ENCODE measurements at places on chromosomes 12 and 14. TPM values are rescaled to one million over a fixed set of nuclear protein-coding genes. Genes with fewer than 3 reads are reported as not detected.

TOMM20L gene
- 2.5 TPM for polyA plus RNA-seq

RPL6 gene
- polyA plus RNA-seq = 2,146 TPM

DNA sequence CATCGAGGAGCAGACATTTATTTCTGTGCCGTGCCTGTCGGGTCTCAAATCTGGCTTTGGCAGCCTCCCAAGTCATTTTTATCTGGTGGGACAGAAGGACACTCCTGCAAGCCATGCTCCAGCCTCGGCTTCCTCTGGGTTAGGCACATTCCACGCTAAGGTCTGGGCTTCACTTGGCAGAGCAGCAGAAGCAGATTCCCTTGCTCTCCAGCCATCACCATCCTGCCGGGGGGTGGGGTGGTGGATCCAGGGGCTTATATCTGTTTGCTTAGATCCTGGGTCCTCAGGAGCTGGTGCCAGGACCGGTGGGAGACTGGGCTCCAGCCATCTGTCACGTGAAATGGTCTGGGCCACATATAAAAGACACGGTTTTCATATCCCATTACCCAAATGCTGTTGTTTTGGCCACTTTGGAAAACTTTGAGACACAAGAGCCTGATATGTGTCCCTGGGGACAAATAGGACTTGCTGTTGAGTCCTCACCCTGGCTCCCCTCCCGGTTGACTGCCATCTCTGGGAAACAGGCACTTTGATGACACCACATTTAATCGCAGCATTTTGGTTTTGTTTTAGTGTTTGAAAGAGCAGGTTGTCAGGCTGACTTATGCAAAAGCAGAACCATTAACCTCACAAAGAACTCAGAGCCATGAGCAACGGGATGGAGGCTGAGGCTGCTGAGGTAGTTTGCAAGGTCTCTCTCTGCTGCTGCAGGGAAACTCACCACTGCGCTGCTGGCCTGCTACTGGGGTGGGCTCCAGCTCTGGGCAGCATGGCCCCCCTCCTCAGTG is 69.6 kb upstream of the PRMT8 start:
- no peak for DNase-seq

- DNase-seq = no peak
Measured at GRCh38 chr12:65605019-65605418, 219.3 kb upstream of the HMGA2 start.

GRCh38 chr14:86788224-86788623 is 1204.8 kb downstream of the GALC start:
- DNase-seq = no peak
